ENCODE measurements at places on chromosomes 1 and 21. TPM values are rescaled to one million over a fixed set of nuclear protein-coding genes. Genes with fewer than 3 reads are reported as not detected.
A peak's percentile ranks its signal among the peaks of the same experiment; 100 is the strongest.

The RPE65 gene
- total RNA-seq, result not detected

DNA sequence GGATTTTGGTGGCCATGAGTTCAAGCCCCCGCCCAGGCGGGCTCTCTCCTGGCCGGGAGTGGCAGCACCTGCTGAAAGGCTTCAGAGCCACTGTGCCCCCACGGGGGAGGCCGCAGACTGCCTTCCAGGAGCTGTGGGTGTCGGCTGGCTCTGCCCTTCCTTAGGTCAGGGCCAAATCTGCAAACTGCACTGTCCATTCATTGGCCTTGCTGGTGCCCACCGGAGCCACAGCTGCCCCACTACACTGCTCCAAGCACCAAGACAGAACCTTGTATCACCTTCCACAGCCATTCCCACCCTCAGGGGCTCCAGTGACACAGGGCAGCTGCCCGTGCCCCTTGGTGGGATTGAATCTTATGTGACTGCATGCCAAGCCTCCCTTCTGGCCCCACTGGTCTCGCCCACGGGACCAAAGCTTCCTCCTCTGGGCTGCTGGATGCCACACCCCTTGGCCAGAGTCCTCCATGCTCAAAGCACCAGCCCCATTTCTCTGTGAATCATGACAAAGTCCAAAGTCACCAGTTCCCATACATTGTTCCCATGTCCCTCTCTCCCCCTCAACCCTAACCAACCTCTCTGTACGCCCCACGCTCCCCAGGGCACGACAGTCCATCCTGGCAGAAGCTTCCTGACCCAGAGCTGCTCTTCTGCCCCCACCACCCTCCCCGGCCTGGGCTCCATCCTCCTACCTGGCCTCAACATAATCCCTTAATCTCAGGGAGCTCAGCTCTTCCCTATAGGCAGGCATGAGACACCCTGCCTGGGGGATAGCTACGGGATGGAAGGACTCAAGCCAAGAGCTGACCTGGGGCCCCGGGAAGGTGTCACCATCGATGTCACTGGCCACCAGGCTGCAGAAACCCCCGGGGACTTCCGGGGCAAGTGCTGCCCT is 20.9 kb upstream of the GPR153 start:
- no peaks in the 10 kb centered on the region for H3K36me3 ChIP-seq
- H3K27ac ChIP-seq, result no peak overlapping the region
- no peaks in the 10 kb centered on the region for H3K4me1 ChIP-seq
- DNase-seq, result no peak
- H3K4me3 ChIP-seq, result no peak overlapping the region
- H3K27me3 ChIP-seq, result no peaks in the 10 kb centered on the region

DNA sequence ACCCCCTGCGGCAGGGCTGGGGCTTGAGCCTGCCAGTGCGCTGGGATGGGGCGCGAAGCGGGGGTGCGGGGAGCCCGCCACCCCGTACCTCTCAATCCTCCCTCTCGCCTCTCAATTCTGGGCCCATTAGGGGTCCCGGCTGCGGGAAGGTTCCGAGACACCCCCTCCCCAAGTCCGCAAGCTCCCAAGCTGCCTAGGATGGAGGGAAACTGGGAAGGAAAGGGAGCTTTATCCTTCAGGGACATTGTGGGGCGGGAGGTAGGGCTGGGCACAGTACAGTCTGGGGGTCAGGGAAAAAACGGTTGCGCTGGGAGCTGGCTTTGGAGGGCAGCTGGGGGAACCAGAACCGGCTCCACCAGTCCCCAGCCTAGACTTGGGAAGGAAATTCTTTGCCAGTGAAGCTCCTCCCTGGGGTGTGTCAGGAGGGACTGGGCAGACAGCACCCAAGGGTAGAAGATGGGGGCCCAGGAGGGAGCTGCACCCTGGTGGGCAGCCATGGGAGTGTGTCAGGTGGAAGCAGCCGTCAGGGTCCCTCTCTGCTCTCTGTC is 904 bp downstream of the GJB3 start:
- no peak overlapping the region for H3K27ac ChIP-seq
- no peak for DNase-seq
- no peak overlapping the region for H3K4me3 ChIP-seq

- H3K4me1 ChIP-seq, result peaks cover 4% of the 10 kb centered on the region
- H3K27me3 ChIP-seq, result no peaks in the 10 kb centered on the region
- H3K27ac ChIP-seq, result no peak overlapping the region
- DNase-seq, result no peak
- no peaks in the 10 kb centered on the region for H3K36me3 ChIP-seq
These were observed 15.4 kb downstream of the AHDC1 start for GRCh38 chr1:27588256-27589232.

DNA sequence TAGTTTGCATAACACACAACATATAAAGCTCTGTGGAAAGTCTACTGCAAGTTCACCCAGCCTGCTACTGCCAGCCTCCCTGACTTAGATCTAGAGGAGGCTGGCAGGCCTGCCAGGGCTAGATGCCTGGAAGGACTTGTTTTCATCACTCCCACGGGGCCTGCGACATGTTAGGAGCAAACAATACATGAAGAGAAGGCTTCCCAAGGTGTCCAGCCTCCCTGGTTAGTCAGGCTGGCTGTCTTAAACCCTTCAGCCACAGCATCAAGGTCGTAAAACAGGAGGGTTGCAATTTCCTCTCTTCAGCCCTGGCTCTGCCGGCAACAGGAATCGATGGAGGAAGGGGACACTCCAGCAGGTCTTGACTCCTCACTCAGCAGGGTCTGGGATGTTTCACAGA is 104.5 kb downstream of the NGF start:
- no peak overlapping the region for H3K27ac ChIP-seq
- no peaks in the 10 kb centered on the region for H3K4me1 ChIP-seq
- peaks cover 5% of the 10 kb centered on the region for H3K27me3 ChIP-seq
- DNase-seq, result no peak
- no peak overlapping the region for H3K4me3 ChIP-seq

- no peaks in the 10 kb centered on the region for H3K36me3 ChIP-seq
- no peak for DNase-seq
- H3K27ac ChIP-seq, result no peak overlapping the region
- no peak overlapping the region for H3K4me3 ChIP-seq
These were observed 176.2 kb downstream of the ADGRL4 start for GRCh38 chr1:78830321-78830720.

- H3K27me3 ChIP-seq, result peaks cover 24% of the 10 kb centered on the region
- peaks cover 4% of the 10 kb centered on the region for H3K4me1 ChIP-seq
- no peak overlapping the region for H3K27ac ChIP-seq
- no peak for DNase-seq
These were observed 2.5 kb downstream of the C1orf115 start for GRCh38 chr1:220692436-220693228.

DNA sequence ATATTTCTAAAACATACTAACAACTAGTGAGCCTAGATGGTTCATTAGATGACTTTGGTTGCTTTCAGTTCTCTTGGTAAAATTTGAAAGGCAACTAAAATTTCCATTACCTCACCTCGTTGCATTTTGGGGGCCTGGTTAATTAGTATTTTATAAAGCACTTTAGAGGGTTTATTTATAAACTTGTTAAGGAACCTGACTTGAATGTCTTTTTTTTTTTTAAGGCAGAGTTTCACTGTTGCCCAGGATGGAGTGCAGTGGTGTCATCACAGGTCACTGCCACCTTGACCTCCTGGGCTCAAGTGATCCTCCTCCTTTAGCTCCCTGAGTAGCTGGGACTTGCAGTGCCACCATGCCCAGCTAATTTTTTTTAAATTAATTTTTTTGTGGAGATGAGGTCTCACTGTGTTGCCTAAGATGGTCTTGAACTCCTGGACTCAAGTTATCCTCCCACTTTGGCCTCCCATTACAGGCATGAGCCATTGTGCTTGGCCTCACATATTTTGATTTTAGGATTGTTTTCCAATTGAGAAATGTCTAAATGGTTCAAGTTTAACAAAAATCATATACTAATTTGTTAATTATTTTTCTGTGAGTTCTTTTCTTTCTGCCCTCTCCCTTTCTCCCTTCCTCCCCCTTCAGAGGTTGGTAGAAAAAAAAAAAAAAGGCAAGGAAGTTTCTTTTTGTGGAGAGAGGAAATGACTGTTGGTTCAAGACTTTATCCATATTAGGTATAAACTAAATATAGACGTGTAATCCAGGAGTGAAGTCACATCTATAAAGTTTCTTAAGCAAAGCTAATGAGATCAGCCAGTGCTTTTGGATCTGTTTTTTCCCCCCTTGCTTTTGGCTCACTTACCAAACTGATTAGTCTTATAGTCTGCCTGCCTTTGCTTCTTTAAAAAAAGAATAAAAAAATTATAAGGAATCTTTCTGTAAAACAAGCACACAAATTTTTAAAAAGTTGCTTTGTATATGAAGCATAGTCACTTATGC is 24.7 kb downstream of the CLIC4 start:
- DNase-seq, result no peak
- no peaks in the 10 kb centered on the region for H3K36me3 ChIP-seq
- H3K27ac ChIP-seq, result no peak overlapping the region

GRCh38 chr1:25443030-25443699 is 12.5 kb downstream of the MACO1 start:
- no peak overlapping the region for H3K4me3 ChIP-seq
- peaks cover 24% of the 10 kb centered on the region for H3K36me3 ChIP-seq
- no peak for DNase-seq
- H3K4me1 ChIP-seq, result peaks cover 35% of the 10 kb centered on the region

DNA sequence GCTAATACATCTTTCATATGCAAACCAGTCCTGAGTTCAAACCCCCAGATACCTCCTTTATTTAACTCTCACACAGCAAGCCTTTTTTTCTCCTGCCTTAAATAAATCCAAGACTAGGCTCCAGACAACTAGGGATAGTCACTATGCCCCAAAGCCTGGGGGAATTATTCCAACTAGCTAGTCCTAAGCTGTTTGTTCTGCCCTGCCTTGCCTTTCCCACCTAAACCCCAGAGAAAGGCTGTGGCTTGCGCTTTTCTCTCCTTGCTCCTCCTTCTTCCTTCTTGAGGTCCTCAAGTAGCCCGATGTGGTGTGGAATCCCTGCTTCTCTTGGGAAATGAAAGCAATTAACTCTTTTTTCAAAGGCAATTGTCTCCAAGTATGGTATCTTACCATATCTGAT is 31.8 kb downstream of the C1orf87 start:
- no peaks in the 10 kb centered on the region for H3K36me3 ChIP-seq
- no peaks in the 10 kb centered on the region for H3K4me1 ChIP-seq
- H3K27me3 ChIP-seq, result no peaks in the 10 kb centered on the region
- no peak overlapping the region for H3K4me3 ChIP-seq

The OR2G6 gene
- total RNA-seq, result not detected

DNA sequence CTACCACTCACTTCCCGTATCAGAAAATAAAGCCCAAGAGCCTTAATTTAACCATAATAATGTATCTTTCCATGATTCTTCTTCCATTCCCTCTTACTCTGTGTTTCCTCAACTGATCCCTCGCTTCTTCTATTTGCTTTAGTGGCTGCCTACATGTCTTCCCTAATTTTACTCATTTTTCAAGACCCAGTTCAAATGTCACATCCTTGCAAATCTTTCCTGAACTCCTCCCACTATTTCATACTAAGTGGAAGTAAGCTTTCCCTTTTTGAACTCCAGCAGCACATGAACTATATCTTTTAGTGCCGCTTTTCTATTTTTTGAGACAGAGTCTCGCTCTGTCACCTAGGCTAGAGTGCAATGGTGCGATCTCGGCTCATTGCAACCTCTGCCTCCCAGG is 3.8 kb upstream of the NFYC start:
- H3K27ac ChIP-seq, result no peak overlapping the region
- H3K4me3 ChIP-seq, result no peak overlapping the region
- H3K4me1 ChIP-seq, result peaks cover 23% of the 10 kb centered on the region
- peaks cover 39% of the 10 kb centered on the region for H3K36me3 ChIP-seq
- no peak for DNase-seq

The INTS3 gene
- total RNA-seq, result 64.8 TPM

The LRRC71 gene
- total RNA-seq, result not detected

GRCh38 chr1:66876664-66877063 is 48.0 kb downstream of the DNAI4 start:
- H3K36me3 ChIP-seq, result no peaks in the 10 kb centered on the region
- peaks cover 2% of the 10 kb centered on the region for H3K27me3 ChIP-seq
- no peak for DNase-seq
- H3K4me1 ChIP-seq, result no peaks in the 10 kb centered on the region
- no peak overlapping the region for H3K4me3 ChIP-seq

GRCh38 chr1:175217721-175218531 is 25.4 kb upstream of the KIAA0040 start:
- H3K4me3 ChIP-seq, result no peak overlapping the region
- peaks cover 9% of the 10 kb centered on the region for H3K36me3 ChIP-seq
- H3K27me3 ChIP-seq, result no peaks in the 10 kb centered on the region
- peaks cover 25% of the 10 kb centered on the region for H3K4me1 ChIP-seq
- H3K27ac ChIP-seq, result no peak overlapping the region
- no peak for DNase-seq

The GRHL3 gene
- not detected for total RNA-seq

DNA sequence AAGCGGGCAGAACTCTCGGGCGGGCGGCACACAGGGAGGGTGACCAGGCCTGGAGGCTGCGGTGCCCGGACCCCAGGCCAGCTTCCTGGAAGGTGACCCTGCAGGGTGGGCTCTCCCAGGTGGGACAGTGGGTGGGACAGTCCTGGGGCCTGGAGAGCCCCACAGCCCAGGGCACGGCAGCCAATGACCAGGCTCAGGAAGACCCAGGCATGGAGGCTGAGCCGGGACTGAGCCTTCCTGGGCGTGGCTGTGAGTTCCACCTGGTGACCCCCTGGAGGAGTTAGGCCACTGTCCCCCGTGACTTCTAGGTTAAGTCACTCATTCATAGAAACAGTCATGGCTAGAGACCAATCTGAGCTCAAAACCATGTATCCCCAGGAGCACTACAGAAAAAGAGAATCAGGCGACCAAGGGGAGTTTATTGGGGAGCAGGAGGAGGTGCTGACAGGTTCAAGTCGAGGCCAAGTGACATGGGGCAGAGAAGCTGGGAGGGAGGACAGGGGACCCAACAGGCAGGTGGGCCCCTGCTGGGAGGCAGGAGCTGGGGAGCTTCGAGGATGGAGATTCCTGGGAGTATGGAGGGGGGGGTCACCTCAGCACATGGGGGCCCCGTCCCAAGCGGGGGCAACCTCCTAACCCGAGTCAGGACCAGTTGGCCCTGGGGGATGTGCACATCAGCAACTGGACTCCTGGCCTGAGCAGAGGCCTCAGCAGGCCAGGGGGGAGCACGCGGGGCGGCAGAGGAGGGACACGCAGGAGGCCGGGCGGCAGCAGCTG is 1.2 kb downstream of the KRTAP10-5 start:
- H3K4me3 ChIP-seq, result no peak overlapping the region
- no peak overlapping the region for H3K27ac ChIP-seq
- DNase-seq, result no peak

The ERICH3 gene
- not detected for total RNA-seq

The DNASE2B gene
- not detected for total RNA-seq

The TADA1 gene
- total RNA-seq, result 18.8 TPM

GRCh38 chr1:85182700-85183099 is 18.1 kb downstream of the SYDE2 start:
- H3K4me1 ChIP-seq, result peaks cover 14% of the 10 kb centered on the region
- no peaks in the 10 kb centered on the region for H3K36me3 ChIP-seq
- no peaks in the 10 kb centered on the region for H3K27me3 ChIP-seq

- peak; percentile 63 for DNase-seq
- H3K27ac ChIP-seq, result peak overlapping the region; percentile 97
- H3K4me1 ChIP-seq, result peaks cover 37% of the 10 kb centered on the region
- no peaks in the 10 kb centered on the region for H3K36me3 ChIP-seq
- H3K27me3 ChIP-seq, result no peaks in the 10 kb centered on the region
These were observed 8.7 kb upstream of the TNFRSF14 start for GRCh38 chr1:2547210-2548067.
